ENCODE measurements at places on chromosomes 12 and 14.

- DNase-seq: no peak
Observed at GRCh38 chr14:102318781-102319276, 717 bp upstream of the ZNF839 start.

- DNase-seq: no peak
Observed at GRCh38 chr12:21521541-21521940, 4.6 kb upstream of the SPX start.

DNA sequence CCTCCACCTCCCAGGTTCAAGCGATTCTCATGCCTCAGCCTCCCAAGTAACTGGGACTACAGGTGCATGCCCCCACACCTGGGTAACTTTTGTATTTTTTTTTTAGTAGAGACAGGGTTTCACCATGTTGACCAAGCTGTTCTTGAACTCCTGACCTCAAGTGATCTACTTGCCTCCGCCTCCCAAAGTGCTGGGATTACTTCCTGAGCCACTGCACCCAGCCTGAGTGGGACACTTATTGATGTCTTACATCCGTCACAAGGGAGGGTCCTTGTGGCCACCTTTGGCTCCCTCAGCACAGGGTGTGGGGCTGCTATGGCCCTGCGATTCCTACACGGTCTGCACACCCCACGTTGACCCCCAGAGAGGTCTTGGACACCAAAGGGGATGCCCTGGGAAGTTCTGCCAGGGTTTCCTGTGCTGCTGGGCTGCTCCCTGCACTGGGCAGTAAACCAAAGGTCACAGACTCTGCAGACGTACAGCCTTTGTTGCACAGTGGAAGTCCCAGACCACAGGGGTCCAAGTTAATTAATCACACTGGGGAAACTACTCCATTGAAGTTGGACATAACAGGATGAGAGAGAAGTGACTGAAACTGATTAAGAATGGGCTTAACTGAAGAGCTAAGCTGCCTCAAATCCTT lies 95.7 kb downstream of the SAMD4A start:
- no peak for DNase-seq

DNA sequence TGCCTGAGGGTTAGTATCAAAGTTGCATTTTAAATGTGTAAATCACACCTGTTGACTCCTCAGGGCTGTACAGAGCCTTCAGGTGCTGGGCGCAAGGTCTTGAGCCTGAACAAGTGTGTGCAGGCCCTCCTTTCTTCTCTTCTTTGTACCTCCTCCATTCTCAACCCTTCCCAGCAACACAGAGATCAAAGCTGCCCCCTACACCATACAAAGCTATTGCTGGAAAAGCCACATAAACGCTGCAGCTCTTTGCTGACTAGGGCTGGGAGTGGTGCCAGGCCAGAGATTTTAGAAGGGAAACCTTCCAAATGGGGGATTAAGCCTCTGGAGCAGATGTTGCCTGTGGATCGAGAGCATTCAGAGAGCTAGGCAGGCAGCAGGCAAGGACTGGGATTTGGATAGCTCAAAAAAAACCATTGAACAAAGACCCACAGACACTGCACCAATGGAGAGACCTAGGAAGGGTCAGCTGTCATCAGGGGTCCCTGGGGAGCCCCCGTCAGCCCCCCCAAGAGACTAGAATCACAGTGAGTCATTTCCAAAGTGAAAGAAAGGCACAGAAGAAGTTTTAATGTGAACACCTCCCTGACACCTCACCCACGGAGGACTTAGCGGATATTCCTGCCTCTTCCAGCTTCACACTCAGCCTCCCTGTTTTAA lies 18.2 kb upstream of the SUSD6 start:
- no peak for DNase-seq

GRCh38 chr12:52805000-52805399 lies 8.9 kb downstream of the KRT4 start:
- no peak for DNase-seq

DNA sequence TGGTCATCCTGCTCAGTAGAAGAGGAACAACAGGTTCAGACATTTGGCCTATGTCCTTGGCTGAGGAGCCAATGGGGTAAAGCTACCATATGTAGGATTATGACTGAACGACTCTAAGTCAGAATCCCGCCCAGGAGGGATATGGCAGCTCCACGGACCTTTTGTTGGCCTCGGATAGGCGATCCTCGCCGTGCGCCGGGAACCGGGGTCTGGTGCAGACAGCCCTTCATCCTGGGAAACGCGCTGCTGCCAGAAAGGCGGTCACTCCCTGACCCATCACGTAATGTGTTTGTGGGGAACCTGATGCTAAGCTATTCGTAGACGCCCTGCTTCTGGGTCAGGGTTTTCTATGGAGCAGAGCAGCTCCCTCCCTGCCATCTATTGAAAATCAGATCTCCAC lies 178.9 kb upstream of the ALG10B start:
- no peak for DNase-seq

GRCh38 chr14:63535918-63536317 lies 7.3 kb downstream of the PPP2R5E start:
- no peak for DNase-seq

Measured in hematopoietic multipotent progenitor cell treated with erythropoietin and hydrocortisone succinate and interleukin-3 and kit ligand, for 17 days (in vitro differentiated cells).